ENCODE measurements at places on chromosomes 12 and 14.

- no peak for DNase-seq
Measured at GRCh38 chr14:105484069-105484996, 2.4 kb upstream of the CRIP1 start.

GRCh38 chr12:95262808-95263207, 45.2 kb downstream of the VEZT start:
- no peak for DNase-seq

- no peak for DNase-seq
Measured at GRCh38 chr14:71666571-71667145, 265.6 kb upstream of the RGS6 start.

GRCh38 chr14:103104654-103105452, 10.3 kb downstream of the EXOC3L4 start:
- no peak for DNase-seq

DNA sequence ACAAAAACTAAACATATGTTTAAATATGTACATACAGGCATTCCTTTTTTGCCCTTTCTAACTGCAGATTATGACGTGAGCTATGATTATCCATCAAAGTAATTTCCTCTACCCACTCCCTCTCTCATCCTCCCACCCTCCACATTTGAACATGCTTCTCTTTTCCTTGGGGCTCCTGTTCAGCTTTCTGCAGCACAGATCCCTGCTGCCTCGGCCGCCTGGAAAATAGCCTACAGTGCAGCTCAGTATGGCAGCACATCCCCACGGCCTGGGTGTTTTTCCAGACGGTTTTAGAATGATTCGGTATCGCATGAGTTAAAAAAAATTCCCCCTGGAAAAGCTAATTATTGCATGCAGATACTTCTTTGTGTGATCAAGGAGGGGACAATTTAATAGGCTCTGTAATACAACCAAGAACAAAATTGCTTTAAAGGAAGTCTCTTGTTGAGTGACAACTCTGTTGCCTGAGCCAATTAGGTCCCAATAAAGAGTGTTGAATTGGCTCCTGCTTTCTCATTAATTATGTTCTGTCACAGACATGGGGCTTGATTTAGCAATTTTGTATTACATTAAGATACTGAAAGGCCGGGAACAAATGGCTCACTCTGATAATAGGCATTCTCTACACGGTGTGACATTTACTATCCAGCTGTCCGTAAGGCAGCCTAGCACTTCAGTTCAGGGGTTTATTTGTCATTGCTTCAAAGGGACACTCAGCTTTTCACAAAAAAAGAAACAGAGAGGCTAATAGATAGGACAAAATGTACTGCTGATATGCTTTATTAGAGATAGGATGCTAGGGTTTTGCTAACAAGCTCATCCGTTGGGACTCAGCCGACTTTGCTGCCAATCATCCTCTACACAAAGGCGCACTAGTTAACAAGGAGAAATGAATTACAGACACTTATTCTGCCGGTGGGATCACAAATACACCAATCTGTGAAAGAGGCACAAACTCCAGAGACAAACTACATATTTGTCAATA, 285.8 kb upstream of the G2E3 start:
- DNase-seq = no peak

DNA sequence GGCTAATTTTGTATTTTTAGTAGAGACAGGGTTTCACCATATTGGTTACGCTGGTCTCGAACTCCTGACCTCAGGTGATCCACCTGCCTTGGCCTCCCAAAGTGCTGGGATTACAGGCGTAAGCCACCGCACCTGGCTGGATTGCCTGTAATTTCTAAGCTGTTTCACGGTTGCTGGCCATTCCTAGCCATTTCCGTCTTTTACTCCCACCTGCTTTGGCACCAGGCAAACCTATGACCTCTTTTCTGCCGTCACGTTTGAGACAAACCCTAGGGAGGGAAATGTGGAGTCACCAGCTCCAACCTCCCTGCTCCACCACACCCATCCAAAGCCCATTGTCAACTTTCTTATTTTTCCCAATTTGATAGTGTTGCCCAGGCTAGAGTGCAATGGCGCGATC, 1.2 kb downstream of the GPR132 start:
- DNase-seq = no peak

DNA sequence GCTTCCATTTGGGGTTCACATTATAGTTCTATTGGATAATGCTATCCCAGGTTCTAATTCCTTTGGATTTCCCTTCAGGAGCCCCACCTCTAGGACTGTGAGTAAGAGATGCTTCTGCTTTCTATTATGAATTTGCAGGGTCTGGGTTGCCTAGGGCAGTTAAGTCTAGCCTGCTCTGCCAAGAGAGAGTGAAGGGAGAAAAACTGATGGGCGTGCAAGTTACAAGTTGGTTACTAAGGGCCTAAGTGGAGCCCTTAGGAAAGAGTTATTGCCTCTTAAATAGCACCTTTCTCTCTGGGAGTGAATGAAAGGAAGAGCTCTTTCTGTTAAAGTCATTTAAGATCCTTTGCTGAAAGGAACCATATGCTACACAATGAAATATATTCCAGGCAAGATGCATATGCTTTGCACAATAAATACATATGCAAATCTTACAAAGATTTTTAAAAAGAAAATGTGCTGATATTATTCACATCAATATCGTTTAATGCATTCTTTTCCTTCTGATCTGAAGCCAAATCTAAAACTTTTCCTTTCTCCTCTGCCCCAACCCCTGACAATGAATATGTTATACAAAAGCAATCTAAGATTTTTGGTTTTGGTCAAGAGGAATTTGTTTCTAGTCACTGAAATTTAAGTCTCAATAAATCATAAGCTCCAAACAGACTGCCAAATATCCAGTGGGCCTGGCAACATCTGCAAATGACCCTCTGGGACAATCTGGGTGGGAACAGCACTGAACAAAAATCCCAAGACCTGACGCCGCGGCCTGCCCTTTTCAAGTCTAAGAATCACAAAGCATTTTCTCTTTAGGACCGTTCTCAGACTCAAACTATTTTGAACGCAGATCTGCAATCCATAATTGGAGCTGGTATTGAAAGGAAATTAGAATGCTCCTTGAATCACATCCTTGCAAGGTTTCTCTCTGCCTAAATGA, 586.7 kb downstream of the ETNK1 start:
- DNase-seq = no peak

DNA sequence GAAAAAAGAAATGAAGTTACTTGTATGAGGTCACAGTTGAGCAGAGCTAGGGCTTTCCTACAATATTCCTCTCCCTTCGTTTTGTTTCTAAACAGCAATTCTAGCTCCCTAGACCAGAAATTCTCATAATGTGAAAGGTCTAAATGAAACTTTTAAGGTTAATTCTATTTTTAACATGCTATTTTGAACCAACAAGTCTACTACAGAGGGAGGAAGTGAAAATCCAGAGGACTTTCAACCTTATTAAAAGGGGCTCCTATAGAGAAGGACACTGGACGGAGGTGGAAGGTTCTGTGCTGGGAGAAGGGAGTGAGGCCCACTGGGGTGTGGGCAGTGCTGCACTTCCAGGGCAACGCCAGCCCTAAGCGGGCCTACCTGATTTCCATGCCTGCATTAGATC, 13.4 kb downstream of the GSG1 start:
- DNase-seq = no peak

DNA sequence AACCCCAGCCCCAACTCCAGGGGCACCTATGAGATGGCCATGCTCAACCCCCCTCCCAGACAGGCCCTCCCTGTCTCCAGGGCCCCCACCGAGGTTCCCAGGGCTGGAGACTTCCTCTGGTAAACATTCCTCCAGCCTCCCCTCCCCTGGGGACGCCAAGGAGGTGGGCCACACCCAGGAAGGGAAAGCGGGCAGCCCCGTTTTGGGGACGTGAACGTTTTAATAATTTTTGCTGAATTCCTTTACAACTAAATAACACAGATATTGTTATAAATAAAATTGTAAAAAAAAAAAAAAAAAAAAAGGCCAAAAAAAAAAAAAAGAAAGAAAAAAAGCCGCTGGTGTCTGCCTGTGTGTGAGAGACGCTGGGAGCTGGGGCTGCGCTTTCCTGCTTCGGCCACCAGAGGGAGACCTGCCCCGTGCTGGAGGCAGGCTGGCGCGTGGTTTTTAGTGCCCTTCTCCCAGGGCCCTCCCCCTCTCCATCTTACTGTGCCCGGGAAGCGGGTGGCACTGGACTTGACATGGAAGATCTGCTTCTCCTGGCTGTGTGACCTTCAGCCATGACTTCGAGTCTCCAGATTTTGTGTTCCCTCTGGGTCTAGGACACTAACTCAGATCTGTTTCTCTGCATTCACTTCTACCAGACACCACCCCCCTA, 3.4 kb upstream of the NXPH4 start:
- no peak for DNase-seq

DNA sequence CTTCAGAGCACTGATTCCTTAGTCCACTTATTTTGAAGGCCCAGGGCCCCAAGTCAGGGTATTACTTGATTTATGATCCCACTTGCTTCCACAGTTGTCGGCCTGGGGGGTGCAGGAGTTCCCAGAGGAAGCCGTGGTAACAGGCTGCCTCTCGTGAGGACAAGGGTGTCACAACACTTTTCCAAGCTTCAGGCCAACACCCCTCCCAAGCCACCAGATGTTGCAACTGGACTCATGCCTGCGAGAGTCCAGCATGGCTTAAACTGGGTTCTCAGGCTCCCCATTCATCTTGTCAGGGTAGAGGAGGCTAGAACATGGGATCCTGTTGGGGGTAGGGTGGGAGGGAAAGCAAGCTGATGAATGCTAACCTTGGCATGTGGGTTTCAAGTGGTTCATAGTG, 56.1 kb downstream of the BMP4 start:
- DNase-seq = no peak

DNA sequence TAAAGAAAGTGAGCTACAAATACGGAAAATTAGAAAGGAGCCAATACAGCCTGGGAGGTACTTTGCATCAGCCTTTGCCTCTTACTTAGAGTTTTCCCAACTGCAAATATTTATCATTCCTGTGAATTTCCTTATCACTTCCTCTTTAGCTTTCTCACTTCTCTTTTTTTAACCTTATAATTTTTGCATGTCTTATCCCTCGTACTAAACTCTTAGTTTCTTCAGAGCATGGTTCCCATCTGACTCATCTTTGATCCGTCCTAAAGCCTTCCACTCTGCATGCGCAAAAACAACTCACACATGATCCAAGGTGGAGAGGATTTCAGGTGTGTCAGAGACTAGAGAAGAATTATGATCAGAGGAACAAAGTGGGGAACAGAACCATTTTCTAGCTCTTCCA, 9.6 kb upstream of the SNAPC1 start:
- no peak for DNase-seq

GRCh38 chr12:82359115-82359478, 768 bp downstream of the METTL25 start:
- DNase-seq = no peak

DNA sequence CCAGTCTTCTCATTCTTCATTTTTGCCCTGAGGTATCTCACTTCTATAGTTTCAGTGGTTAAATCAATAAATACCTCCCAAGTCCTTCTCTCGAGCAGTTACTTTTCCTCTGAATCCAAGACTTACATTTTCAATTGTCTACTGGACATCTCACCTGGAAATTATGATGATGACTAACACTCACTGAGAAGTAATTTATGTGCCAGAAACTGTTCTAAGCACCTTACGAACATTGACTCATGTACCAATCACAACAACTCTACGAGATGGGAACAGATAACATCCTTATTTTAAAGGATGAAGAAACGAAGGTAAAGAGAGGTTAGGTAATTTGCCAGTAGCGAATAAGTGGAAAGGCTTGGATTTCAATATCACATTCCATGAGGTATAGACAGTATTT, 94.1 kb downstream of the EML5 start:
- no peak for DNase-seq

DNA sequence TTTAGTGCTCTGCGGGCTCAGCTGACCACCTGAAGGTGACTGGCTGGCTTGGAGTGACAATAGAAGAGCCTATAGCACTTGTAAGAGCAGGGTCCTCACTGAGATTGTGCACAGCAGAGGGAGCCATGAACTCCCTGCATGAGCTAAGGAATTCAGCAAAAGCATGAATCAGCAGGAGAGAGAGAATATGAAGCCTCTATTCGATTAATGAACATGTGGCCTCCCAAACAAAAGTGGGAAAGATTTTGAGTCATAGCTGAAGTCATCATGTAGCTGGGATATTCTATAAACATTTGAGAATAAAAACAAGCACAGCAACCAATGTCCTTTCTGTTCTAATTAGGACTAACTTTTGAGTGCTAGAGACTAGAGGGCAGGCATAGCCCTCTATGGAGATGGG, 626.6 kb downstream of the DIO2 start:
- DNase-seq = peak; percentile 86

GRCh38 chr12:5272018-5272785, 159.7 kb upstream of the NTF3 start:
- no peak for DNase-seq

- DNase-seq = no peak
Measured at GRCh38 chr12:124153392-124153791, 141.5 kb upstream of the RFLNA start.

- no peak for DNase-seq
Measured at GRCh38 chr14:97640031-97640430, 842.8 kb downstream of the VRK1 start.

GRCh38 chr12:123731596-123731995, 19.4 kb downstream of the ATP6V0A2 start:
- DNase-seq = no peak
